ENCODE measurements at places on chromosomes 16 and 17. TPM values are rescaled to one million over a fixed set of nuclear protein-coding genes. Genes with fewer than 3 reads are reported as not detected.

Gene SPN
- total RNA-seq = 0.91 TPM

Gene KRT25
- not detected for total RNA-seq

Gene GJD3
- 1.3 TPM for total RNA-seq

Gene ZNF423
- total RNA-seq = 8.4 TPM

Gene NUTF2
- total RNA-seq = 76.7 TPM

Gene CDK3
- total RNA-seq = 1.8 TPM

All from Right ventricle myocardium superior (tissue), 1 donor.